Caco-2 (cell line): ENCODE measurements at places on chromosomes 2 and 18. TPM values are rescaled to one million over a fixed set of nuclear protein-coding genes. Genes with fewer than 3 reads are reported as not detected.
A peak's percentile ranks its signal among the peaks of the same experiment; 100 is the strongest.

DNA sequence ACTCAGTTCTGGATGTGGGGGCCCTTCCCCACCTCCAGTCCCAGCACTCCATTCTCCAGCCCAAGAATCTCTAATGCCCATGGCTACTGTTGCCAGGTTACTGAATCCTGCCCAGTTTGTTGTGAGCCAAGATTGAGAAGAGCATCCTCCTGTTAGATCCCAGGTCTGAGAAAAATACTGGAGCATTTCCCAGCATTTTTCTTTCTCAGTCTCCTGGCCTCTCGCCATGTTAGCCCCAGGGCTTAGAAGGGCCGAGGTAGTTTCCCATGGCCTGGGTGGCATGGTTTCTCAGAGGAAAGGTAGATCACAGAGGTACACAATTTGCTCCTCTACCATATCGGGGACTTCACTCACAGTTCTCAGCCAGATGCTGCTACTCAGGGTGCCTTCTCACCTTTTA is 135.7 kb downstream of the OTX1 start:
- no peak for DNase-seq

GRCh38 chr2:12424219-12424618 is 292.5 kb upstream of the TRIB2 start:
- DNase-seq = no peak

LRPPRC gene
- total RNA-seq = 242 and 244 TPM in 2 replicates

DNA sequence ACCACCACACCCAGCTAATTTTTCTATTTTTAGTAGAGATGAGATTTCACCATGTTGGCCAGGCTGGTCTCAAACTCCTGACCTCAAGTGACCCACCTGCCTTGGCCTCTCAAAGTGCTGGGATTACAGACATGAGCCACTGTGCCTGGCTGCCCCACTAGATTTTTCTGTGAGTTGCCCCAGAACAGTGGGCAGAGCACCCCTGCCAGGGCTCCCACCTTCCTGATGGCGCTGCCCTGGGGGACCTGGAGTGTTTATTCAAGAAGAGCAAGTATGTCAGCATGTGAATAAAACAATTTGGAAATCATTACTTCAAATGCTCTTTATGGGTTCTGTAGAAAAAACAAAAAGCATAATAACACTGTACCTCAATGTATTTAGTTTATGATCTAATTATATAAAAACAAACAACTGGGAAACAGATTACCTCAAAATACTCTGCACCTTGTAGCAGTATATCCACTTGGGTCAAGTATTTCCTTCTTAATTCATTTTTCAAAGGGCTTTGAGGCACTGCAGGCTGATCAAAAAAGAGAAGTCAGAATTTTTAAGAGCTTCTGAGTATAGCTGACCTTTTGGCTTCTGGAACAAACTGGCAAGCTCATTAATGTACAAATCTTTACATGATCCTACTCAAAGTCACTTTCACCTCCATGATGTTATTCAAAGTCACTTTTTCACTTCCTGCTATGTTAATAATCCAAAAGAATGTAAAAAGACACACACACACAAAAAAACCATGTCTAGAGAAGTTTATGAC is 8.9 kb downstream of the HJURP start:
- no peak for DNase-seq

- no peak for DNase-seq
Measured at GRCh38 chr2:20563833-20564232, 87.1 kb downstream of the HS1BP3 start.

DNA sequence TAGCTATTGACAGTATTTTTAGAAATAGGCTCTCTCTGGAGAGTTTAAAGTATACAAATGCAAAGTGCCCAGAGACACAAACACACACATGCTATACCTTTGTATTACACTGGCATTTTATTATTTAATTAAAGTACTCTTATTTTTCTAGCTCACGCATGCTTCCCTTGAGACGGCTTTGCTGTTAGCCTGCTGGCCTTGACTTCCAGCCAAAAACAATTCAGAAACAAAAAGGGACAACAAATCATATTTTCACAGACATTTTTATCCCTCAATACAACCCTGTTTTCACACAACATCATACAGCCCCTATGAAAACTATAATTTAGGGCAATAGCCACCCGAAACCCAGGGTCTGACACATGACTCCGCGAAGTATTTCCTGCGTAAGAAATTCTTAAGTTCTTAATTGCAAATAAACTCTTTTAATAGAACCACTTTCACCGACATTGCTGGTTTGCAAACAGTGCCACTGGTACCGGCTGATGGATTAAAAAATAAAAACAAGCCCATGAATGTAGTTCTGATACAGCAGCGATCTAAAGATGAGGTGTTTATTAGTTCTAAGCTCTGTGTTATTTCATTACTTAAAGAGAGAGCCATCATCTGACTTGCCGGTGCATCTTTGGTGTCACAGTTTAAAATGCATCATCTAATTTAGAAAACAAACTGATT is 185.1 kb downstream of the TCF4 start:
- no peak for DNase-seq

SERPINB12 gene
- total RNA-seq = not detected in 2 replicates

ALKAL2 gene
- total RNA-seq = not detected in 2 replicates

- peak; percentile 53 for DNase-seq
Measured at GRCh38 chr2:9207641-9208311, 1.2 kb downstream of the ASAP2 start.

C18orf32 gene
- 14.0 and 14.7 TPM in 2 replicates for total RNA-seq

OR6B2 gene
- not detected in 2 replicates for total RNA-seq

DNA sequence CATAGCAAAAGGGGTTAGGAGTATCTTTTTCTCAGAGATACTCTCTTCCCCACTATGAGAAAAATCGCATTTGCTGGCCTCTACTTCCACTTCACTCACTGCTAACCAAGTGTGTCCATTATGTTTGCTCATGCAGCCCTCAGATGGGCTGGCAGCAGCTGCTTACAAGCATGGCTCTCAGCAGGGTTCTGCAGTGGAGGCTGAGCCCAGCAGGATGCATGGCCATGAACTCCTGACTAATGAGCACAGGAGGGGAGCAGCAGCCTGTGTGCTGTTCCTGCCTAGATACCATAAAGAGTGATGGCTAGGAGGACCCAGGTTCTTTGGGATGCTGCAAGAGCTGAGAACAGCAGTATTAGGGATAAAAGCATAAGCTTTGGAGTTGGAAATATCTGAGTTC is 316.9 kb upstream of the THSD7B start:
- no peak for DNase-seq

- no peak for DNase-seq
Measured at GRCh38 chr2:123101434-123101833, 923.7 kb upstream of the CNTNAP5 start.

DNA sequence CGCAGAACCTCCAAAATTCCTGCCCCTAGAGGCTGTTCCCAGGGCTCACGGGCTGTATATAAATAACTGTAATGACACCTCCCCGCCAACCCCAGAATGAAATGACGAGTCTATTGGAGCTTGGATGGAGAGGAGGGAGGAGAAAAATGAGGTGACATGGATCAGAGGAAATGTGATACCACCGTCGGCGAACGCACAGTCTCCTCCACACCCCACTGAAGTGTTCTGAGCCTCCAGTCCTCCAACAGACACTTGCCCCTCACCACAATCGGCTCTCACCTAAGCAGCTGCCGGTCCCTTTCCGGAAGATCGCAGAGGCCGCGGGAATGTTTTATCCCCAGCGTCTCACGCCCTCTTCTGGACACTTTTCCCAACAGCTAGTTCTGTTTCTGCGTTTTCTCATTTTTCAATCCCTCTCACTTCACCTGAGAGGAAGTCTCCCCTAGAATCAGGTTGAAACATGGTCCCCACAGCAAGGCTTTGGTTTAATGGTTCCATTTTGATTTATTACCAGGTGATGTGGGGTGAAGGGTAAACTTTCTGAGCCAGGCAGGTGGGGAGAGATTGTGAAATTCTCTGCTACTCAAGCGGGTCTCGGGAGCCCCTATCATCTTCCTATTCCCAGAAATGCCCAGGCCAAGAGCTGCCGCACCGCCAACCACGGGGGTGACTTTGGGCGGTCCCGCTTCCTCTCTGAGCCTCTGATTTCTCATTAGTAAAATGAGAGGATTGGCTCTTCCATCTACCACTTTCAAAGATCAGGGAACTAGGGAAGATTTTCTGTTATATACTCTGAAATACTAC is 9.1 kb upstream of the MYO5B start:
- peak; percentile 61 for DNase-seq

DNA sequence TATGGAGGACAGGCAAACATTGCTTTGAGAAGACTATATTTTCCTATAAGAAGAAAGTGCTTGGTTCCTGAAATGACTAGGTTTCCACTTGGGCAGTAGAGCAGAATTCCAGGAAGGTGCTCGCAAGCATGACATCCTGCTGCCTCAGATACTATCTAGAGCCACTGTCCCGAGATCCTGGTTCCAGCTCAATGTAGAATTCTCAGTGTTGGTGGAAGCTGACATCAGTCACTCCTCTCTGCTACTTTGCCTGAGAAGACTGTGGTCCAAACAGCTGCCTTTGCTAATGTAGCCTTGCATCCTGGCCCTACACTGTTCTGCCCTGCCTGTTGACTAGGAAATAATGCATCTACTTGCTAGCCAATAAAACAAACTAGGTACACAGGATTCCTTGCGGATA is 50.0 kb upstream of the ITGA6 start:
- DNase-seq = no peak
